ENCODE measurements at places on chromosomes 5 and 9.

- DNase-seq: no peak
Measured at GRCh38 chr5:98214240-98215051, 559.0 kb upstream of the RGMB start.

- DNase-seq: no peak
Measured at GRCh38 chr5:93425096-93425495, 155.9 kb downstream of the NR2F1-AS1 start.

DNA sequence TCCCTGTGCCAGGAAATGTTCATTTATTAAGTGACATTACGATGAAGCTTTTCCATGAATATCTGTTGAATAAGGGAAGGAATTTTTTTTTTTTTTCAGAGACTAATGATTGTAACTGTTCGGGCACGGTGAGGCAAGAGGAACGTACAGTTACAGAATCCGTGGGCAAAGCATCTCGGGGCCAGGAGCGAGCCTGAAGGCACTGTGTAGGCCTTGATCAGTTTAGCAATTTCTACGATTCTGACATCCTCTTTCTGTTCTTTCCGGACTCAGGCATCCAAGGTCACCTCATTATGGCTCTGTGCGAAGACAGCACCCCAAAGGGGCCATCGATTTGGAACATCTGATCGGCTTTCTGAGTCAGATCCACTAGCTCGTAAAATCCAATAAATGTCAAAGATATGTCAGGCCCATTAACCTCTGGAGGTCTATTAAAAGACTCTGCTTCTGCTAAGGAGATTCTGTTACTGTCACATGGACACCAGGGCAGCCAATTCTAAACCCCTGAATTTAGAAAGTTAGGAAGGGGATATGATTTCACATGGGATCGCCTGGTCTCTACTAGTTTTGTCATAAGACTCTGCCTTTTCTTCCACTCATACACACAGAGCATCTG, 41.4 kb upstream of the BOD1 start:
- DNase-seq: no peak

DNA sequence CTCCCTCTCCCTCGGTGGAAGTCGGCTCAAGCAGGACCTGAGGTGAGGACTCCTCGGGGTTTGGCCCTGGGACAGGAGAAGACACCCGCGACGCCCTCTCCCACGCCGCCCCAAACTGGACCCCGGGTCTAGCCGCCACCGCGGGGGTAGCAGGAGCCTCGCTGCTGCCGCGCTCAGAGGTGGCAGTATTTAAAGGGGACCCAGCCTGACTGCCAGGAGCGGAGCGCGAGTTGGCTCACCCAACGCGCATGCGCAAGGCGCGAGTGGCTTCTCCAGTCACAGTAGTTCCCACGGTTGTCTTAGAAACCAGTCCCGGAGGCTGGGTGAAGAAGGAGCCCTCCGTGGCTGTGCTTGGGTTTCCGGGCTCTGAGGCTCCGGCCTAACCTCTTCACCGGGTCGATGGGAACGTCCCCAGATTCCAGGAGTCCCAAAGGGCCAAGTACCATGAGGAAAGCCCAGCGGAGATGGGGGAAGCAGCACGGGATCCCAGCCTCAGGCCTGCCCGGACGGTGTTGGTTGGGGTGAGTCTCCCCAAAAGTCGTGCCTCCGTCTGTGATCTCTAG, 477.8 kb downstream of the SPATA31A7 start:
- no peak for DNase-seq

DNA sequence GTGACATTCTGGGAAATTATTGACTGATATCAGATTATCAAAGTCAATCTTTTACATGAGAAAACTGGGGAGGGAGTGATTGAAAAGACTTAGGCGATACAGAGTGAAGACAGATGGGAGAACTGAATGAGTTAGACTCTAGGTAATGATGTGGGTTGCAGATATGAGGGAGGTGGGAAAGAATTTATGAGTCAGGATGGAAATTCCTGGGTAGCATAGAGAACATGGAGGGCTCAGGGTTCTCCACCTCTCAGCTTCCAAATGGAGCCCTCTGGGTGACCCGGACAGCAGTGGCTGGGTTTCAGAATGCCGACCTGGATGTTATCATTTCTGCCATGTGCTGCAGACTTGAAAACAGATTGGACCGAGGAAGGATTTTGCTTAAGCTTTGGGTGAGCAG, 75.4 kb upstream of the SHB start:
- DNase-seq: no peak

GRCh38 chr5:113379936-113380806, 54.6 kb downstream of the TSSK1B start:
- no peak for DNase-seq

GRCh38 chr5:40483316-40483715, 196.4 kb upstream of the PTGER4 start:
- no peak for DNase-seq

GRCh38 chr5:54009828-54010227, 300.5 kb downstream of the ARL15 start:
- DNase-seq: no peak

DNA sequence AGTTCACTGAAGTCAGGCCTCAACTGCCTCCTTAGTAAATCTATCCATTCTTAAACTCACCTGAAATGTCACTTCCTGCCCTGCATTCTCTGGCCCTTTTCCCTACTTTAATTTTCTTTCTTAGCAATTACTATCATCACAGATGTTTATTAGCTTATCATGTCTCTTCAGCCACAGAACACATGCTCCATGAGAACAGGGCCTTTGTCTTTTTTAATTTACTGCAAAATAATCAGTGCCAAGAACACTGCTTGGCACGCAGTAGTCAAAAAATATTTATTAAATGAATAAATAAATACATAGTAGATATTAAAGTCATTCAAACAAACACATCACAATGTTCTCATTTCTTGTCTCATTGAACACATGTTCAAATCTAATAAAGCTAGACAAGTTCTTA, 46.2 kb downstream of the SKIC3 start:
- DNase-seq: no peak

GRCh38 chr5:170554521-170555267, 50.9 kb downstream of the KCNIP1 start:
- DNase-seq: no peak
